ENCODE measurements at places on chromosomes 7 and 10.

- ATAC-seq, result no peak
Observed at GRCh38 chr7:155604504-155604997, 39.9 kb upstream of the RBM33 start.

GRCh38 chr7:115477193-115477651 lies 553.3 kb downstream of the TFEC start:
- ATAC-seq, result peak; percentile 49

DNA sequence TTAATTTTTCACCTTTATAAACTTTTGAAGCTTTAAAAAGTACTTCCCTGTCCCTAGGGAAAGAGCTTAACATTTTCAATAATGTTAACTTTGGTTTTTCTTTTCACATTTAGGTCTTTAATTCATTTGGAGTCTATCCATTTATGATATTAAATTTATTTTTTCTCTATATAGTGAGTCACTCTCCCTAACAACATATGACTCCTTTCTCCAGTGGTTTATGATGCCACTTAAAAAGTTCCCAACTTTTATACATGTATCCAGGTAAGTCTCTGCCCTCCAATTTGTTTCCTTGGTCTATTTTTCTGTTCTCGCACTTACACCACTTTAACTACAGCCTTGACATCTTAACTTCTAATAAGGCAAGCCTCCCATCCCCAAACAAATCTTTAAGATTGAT lies 3.5 kb downstream of the CACUL1 start:
- ATAC-seq, result no peak

GRCh38 chr7:5872326-5872725 lies 8.3 kb upstream of the OCM start:
- ATAC-seq, result no peak

DNA sequence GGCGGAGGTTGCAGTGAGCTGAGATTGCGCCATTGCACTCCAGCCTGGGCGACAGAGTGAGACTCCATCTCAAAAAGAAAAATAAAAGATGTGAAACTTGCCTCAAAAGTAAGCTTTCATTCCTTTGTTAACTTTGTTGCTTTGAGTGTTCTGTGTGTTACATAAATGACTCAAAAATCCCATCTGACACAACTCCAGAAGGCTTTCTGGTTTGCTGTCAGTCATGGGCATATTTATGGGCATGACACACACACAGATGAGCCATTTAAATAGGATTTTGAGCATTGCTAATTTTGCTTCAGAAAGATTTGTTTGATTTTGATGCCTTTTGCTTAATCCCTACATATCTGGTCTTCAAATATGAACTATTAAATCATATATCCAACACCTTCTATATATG lies 82.6 kb downstream of the CACNB2 start:
- ATAC-seq, result no peak

- ATAC-seq, result no peak
Observed at GRCh38 chr10:48579251-48579960, 25.5 kb downstream of the ARHGAP22 start.

DNA sequence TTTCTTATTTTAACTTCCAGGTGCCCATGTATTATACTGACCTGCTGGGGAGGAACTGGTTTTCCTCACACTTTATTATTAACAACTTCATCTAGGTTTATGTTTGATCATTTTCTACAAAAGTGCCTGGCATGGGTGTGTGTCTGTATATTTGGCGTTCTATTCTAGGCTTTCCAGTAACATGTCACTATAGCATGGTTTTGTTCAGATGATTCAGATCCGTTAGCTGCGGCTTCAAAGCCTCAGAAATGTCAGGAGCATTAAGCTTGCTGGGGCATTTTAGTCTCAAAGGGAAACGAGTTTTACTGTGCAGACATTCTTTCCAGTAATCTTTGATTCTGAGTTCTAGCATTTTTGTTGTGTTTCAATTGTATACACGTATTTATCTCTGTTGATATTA lies 2.3 kb downstream of the INPP5A start:
- ATAC-seq, result peak; percentile 18

DNA sequence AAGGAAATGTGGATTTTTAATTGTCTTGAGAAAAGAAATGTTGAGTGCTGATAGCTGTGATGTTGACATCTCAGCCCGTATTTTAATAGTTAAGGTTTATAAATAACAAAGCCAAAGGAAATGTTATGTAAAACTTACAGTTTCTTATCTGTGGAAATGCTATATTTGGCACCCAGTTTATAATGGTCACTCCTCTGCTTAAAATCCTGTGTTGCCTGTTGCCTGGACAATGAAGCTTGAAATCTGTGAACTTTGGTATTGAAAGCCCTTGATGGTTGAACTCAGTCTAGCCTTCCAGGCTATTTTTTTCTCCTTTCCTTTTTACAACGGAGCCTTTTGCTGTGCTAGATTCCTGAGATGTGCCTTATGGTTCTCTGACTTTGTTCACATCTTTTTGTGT lies 46.5 kb downstream of the MCU start:
- no peak for ATAC-seq

- ATAC-seq, result no peak
Observed at GRCh38 chr10:123906884-123907652, 15.5 kb upstream of the CPXM2 start.

DNA sequence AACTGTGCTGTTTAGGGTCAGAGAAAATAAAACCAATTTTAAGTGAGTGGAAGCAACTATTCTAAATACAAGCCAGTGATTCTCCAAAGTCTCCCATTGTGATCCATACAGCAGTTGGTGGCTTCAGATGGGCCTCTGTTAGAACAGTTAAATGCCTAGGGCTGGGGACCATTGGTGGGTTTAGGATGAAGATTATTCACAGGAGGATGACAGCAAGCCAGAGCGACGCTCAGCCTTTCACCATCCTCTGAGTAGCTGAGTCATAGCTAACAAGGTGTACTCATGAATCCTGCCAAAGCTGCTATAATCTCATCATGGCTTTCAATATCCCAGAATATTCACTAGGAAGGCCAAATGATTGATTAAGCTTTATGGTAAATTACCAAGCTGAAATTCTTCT lies 39.6 kb downstream of the STARD3NL start:
- peak; percentile 31 for ATAC-seq

DNA sequence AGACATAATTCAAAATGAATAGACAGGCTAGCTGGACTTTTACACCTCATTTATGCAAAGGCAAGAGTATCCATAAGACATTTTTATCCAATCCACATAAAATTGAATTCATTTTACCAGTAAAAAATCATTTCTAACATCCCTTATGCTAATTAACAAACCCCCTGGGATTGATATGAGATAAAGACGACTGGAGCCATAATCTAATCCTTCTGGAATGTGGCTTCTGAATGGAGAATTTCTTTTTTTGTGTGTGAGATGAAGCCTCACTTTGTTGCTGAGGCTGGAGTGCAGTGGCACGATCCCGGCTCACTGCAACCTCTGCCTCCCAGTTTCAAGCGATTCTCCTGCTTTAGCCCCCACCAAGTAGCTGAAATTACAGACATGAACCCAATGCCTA lies 90.4 kb downstream of the AKR1D1 start:
- no peak for ATAC-seq

- ATAC-seq, result peak; percentile 79
Observed at GRCh38 chr7:1192171-1192676, 32.2 kb upstream of the ZFAND2A start.

All from activated T-helper 17 cell treated with anti-CD3 and anti-CD28 coated beads, Interleukin-2, amount 50 U/mL, for 72 hours (primary cell).